Kidney (tissue), 22 donors: ENCODE measurements at places on chromosomes 7 and 10.

GRCh38 chr7:31263338-31263737 is 77.2 kb downstream of the NEUROD6 start:
- H3K27me3 ChIP-seq: no peaks in the 10 kb centered on the region
- H3K36me3 ChIP-seq: no peaks in the 10 kb centered on the region
- no peaks in the 10 kb centered on the region for H3K4me1 ChIP-seq

DNA sequence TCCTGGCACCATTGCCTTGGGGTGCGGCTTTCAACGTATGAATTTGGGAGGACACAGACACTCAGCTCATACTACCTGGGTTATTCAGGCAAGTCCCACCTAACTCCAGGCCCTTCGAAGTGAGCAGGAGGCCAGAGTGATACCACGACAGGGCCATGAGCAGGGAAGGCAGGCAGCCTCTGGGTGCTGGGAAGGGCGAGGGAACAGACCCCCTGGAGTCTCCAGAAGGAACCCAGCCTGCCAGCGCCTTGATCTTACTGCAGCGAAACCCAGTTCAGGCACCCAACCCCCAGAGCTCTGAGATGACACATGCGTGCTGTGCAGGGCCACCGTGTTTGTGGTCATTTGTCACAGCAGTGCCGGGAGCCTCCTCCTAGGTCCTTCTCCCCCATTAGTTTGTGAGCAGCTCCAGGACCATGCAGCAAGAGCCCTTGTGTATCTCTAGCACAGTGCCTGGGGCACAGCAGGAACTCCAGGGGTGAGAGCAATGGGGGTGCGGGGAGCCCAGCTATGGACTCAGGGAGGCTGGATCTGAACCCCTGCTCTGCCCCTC is 7.7 kb upstream of the INSIG1 start:
- DNase-seq: no peak
- no peaks in the 10 kb centered on the region for H3K36me3 ChIP-seq
- no peak overlapping the region for H3K4me3 ChIP-seq
- H3K27ac ChIP-seq: no peak overlapping the region

DNA sequence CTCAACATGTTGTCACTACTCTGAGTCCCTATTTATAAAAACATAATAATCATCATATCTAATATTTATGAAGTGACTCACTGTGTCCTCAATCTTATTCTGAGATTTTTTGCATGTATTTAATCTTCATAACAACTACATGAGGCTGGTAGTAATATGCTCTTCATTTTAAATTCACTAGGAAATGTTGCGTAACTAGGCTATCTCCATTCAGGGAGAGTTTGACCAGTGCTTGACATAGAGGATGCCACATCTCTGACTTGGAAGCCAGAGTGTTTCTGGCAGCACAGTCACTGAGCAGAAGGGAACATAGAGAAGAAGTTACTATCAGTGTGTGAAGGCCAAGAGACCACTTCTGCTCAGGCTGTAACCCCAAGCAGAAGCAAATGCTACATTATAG is 88.9 kb downstream of the FAM13C start:
- no peak overlapping the region for H3K4me3 ChIP-seq
- DNase-seq: no peak
- H3K4me1 ChIP-seq: no peaks in the 10 kb centered on the region
- H3K27me3 ChIP-seq: no peaks in the 10 kb centered on the region
- H3K36me3 ChIP-seq: no peaks in the 10 kb centered on the region

DNA sequence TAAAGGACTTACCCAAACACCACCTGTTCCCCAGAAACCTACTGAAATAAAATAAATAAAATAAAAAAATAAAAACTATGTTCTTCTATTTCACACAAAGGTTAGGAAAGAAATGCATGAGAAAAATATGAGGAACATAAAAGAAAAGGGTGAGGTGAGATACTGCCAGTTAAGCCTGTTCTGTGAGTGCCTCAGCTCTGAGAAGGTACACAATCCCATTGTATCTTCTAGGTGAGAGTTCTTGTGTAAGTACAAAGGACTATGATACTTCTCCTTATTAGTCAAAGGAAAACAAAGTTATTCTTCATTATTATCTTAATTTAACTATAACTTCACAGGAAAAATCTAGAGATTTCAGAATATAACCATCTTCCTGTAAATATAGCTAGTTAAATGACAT is 86.0 kb downstream of the ATE1 start:
- H3K36me3 ChIP-seq: peaks cover 3% of the 10 kb centered on the region
- H3K27ac ChIP-seq: no peak overlapping the region
- H3K4me1 ChIP-seq: no peaks in the 10 kb centered on the region
- no peaks in the 10 kb centered on the region for H3K27me3 ChIP-seq
- H3K4me3 ChIP-seq: no peak overlapping the region

GRCh38 chr10:3700531-3701076 is 84.4 kb downstream of the KLF6 start:
- DNase-seq: no peak
- no peak overlapping the region for H3K27ac ChIP-seq
- H3K4me1 ChIP-seq: no peaks in the 10 kb centered on the region
- H3K4me3 ChIP-seq: no peak overlapping the region
- H3K27me3 ChIP-seq: no peaks in the 10 kb centered on the region

- peaks cover 5% of the 10 kb centered on the region for H3K4me1 ChIP-seq
- DNase-seq: no peak
- H3K4me3 ChIP-seq: no peak overlapping the region
- H3K27ac ChIP-seq: no peak overlapping the region
- H3K27me3 ChIP-seq: no peaks in the 10 kb centered on the region
These were observed 48.9 kb upstream of the HSPA12A start for GRCh38 chr10:116791241-116791640.

DNA sequence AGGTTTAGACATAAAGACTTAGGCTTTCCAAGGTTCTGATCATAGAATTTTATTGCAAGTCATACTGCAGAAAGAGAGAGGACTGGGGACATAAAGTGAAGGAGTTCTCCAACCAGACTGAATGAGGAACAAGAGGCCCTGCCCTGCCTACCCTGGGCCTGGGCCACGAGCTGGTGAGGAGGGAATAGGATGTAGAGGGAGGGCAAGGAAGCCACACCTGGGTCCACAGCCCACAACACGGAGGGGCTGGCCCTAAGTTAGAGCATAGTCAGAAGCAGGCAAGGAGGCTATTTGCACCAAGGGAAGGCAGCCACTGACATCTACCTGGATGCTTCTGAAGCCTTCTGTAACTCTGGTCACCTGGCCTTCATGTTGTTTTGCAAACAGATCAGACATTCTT is 82.2 kb upstream of the CXCL12 start:
- no peak overlapping the region for H3K4me3 ChIP-seq
- no peaks in the 10 kb centered on the region for H3K27me3 ChIP-seq
- H3K4me1 ChIP-seq: no peaks in the 10 kb centered on the region
- no peak overlapping the region for H3K27ac ChIP-seq
- no peaks in the 10 kb centered on the region for H3K36me3 ChIP-seq
- DNase-seq: no peak

GRCh38 chr10:111179514-111179913 is 102.7 kb downstream of the ADRA2A start:
- DNase-seq: no peak
- no peak overlapping the region for H3K4me3 ChIP-seq
- no peaks in the 10 kb centered on the region for H3K36me3 ChIP-seq

DNA sequence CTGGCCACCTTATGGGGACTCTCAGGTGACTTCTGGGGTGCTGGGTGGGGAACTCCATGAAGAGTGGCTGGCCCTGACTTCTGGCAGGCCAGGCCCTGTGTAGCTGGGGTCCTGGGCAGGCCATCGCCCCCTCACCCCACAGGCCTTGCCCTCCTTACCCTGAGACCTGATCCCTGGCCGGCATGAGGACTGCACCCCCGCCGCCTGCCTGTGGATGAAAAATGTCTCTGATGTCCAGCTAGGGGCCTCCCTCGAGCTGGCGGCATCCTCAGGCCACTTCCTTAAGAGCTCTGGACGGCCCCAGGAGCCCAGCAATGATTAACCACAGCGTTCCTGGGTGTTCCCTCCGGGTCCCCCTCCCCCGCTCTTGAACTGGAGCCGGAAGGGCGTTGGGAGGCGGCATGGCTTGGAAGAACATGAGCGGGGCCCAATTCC is 31.8 kb upstream of the SHH start:
- H3K27me3 ChIP-seq: no peaks in the 10 kb centered on the region
- H3K4me3 ChIP-seq: no peak overlapping the region
- peak; percentile 93 for DNase-seq
- peak overlapping the region; percentile 71 for H3K27ac ChIP-seq
- no peaks in the 10 kb centered on the region for H3K36me3 ChIP-seq

DNA sequence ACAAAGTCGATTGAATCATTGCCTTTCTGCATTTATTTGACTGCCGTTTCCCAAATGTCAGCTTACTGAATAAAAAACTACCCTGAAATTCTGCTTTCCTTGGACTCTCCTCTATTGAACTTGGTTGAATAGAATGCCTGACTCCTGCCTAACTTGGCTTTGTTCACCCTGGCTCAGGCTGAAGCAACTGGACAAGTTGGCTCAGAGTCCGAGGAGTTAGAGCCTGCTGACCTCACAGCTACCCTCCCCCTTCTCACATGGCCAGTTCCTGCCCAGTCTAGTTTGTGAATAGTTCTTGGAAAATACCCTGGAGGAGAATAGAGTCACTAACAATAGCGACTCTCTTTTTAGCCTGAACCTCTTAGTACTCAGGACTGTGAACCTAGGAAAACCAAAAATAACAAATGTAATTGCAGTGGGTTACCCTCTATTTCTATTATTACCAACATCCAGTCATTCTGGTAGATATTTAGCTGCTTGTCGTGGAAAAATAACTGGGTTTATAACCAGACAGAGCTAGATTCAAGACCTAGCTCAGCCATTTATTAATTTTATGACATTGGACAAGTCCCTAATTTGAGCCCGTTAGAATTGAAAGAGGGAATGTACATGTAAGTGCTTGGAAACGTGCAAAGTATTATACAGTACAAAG is 17.3 kb upstream of the NRBF2 start:
- no peak overlapping the region for H3K4me3 ChIP-seq
- H3K4me1 ChIP-seq: no peaks in the 10 kb centered on the region
- peak; percentile 84 for DNase-seq

GRCh38 chr7:133448012-133448411 is 195.1 kb downstream of the EXOC4 start:
- H3K27ac ChIP-seq: no peak overlapping the region
- H3K36me3 ChIP-seq: no peaks in the 10 kb centered on the region
- no peak for DNase-seq
- no peaks in the 10 kb centered on the region for H3K27me3 ChIP-seq
- no peak overlapping the region for H3K4me3 ChIP-seq

DNA sequence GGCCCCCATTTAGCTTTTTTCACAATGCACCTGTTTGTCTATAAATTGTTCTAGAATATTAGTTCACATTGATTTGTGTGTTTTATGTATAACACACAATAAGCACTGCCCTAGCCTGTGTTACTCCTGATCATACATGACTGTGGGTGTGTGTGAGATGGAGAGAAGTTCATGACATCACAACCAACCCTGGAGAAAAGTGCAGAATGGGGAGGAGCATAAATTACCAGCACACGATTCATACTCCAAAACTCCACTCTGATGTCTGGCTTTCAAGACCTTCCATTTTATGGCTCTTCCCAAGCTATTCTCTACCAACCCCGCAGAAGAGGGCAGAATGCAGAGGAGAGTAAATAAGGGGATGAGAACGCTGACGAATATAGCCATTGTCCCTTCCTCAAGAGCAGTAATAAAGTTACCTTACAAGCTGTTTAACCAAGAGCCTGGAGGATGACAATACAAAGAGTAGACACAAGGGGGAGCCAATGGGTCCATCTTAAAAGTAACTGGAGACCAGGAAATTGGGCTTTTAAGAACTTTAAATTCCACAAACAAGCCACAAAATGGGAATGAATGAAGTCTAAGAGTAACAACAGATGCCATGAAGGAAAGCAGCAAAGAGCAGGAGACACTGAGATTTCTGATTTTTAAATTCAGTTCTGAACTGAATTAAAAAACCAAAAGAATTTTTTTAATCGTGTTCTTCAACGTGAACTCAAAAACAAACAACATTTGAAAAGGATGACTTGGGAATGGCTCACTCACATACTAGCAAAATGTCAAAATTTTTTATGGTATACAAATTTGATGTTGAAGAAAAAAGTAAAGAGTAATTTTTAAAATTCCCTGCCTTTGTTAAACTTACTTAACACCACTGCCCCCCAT is 159.6 kb downstream of the PARD3 start:
- no peaks in the 10 kb centered on the region for H3K36me3 ChIP-seq
- no peaks in the 10 kb centered on the region for H3K27me3 ChIP-seq
- peak; percentile 71 for DNase-seq
- H3K27ac ChIP-seq: no peak overlapping the region
- H3K4me1 ChIP-seq: peaks cover 2% of the 10 kb centered on the region

DNA sequence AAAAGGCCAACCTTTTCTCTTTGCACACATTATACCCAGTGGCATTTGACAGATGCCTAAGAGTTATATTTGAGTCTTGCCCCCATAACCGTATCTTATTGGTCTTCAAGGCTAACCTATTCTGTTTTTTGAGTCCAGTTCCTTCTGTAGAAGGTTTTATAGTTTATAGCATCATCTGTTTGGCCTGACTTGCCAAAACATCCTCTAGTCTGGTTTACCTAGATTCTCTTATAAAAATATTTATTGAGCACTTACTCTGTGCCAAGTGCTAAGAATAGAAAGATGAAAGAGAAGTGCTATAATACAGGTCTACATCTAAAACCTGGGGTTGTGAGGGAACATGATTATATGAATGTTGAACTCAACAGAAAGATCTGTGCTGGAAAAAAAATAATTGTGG is 55.9 kb upstream of the PIP4K2A start:
- H3K27me3 ChIP-seq: no peaks in the 10 kb centered on the region
- no peaks in the 10 kb centered on the region for H3K36me3 ChIP-seq
- DNase-seq: no peak
- no peaks in the 10 kb centered on the region for H3K4me1 ChIP-seq

DNA sequence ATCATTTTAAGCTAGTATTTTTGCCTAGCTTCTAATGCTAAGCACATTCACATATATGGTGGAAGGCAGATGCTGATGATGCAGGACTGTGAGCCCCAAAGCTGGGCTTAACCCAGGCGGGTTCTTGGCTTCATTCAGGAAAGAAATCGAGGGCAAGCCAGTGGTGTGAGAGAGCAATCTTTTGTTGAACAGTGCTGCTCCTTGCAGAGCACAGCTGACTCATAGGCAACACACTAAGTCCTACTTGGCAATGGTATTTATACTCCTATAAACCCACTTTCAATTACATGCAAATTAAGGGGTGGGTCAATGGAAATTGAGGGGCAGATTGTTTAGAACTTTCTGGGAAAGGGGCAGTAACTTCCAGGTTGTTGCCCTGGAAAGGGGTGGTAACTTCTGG is 42.0 kb upstream of the CELF2 start:
- no peak overlapping the region for H3K27ac ChIP-seq
- H3K4me1 ChIP-seq: no peaks in the 10 kb centered on the region
- H3K36me3 ChIP-seq: no peaks in the 10 kb centered on the region
- no peaks in the 10 kb centered on the region for H3K27me3 ChIP-seq
